ENCODE measurements at places on chromosomes 12 and 14. TPM values are rescaled to one million over a fixed set of nuclear protein-coding genes. Genes with fewer than 3 reads are reported as not detected.

DNA sequence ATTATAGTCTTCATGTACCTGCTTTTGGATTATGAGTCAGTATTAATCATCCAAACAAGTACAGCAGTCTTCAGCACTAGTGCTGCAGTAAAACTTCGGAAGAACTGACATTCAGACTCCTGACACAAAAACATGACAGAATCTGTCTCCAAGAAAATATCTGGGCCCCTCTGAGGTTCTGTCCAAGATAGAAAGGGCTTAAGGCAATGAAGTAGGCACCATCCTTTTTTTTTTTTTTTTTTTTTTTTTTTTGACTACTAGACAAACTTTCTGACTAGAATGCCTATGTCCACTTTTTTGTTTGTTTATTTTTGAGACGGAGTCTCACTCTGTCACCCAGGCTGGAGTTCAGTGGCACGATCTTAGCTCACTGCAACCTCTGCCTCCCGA is 112.5 kb downstream of the MED13L start:
- no peak for DNase-seq

DNA sequence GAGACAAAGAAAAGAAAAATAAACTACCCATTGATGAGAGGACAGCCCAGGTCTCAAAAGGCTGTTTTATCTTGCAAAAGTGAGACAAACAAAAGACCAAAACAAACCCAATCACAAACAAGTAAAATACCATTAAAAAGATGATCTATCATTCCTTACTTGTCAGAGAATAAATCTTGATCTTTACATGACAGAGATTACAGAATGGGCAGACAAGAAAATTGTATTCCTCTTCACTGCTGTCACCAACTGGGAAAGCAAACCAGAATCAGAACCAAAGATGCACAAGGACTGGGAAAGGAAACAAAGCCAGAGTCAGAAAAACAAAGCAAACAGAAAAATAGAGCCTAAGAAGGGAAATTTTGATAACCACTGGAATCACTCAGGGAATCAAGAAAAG is 444.0 kb upstream of the PDE3A start:
- no peak for DNase-seq

The HRK gene
- 0.16 TPM for polyA plus RNA-seq

- DNase-seq, result no peak
Observed at GRCh38 chr12:643475-644302, 19.6 kb downstream of the NINJ2 start.

The LGALS3 gene
- polyA plus RNA-seq, result 36.4 TPM

The DBX2 gene
- 0.13 TPM for polyA plus RNA-seq
